ENCODE measurements at places on chromosomes 13 and 19.

- DNase-seq: no peak
These were observed 487 bp downstream of the RPS5 start for GRCh38 chr19:58387338-58388174.

- DNase-seq: no peak
These were observed at the start of gene LMTK3 for GRCh38 chr19:48511800-48512503. Gene LMTK3, minus strand, starts transcription at chr19:48511835. Its CDS starts 259 bp downstream, at chr19:48511576.

GRCh38 chr13:28624707-28625432 is 34.1 kb upstream of the POMP start:
- no peak for DNase-seq

GRCh38 chr13:46168783-46169182 is 13.2 kb downstream of the LCP1 start:
- no peak for DNase-seq

DNA sequence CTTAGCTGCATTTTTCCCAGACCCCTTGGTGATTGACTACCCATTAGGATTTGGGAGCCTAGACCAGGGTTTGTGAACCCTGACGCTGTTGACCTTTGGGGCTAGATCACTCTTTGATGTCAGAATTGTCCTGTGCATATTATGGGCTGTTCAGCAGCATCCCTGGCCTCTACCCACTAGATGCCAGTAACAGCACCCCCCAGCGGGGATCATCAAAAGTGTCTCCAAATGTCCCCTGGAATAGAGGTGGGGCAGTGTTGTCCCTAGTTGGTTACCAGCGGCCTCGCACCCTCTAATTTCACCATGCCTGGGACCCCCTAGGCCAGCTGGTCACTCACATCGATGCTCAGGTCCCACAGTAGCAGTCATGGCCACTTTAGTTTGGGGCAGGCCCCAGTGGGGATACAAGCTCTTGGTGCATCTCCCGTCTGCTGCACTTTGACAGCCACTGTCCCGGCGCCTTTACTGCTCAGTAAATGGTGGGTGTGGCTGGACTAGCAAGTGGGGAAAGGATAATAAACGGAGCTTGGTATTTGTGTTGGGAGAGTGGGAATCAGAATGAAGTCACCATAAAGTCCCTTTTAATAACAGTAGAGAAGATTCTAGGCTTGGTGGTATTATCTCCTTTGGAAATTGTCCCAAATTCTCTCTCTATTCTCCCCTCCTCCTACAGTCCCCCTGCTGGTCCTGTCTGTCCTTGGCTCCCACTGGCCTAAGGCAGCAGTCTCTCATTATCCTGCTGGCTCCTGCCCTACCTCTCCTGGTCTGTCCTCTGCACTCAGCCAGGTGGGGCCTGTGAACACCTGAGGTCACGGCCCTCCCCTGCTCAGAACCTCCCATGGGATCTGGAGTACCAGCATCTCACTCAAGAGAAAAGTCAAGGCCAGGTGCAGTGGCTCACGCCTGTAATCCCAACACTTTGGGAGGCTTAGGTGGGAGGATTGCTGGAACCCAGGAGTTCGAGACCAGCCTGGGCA is 80.6 kb downstream of the SIPA1L3 start:
- DNase-seq: no peak

DNA sequence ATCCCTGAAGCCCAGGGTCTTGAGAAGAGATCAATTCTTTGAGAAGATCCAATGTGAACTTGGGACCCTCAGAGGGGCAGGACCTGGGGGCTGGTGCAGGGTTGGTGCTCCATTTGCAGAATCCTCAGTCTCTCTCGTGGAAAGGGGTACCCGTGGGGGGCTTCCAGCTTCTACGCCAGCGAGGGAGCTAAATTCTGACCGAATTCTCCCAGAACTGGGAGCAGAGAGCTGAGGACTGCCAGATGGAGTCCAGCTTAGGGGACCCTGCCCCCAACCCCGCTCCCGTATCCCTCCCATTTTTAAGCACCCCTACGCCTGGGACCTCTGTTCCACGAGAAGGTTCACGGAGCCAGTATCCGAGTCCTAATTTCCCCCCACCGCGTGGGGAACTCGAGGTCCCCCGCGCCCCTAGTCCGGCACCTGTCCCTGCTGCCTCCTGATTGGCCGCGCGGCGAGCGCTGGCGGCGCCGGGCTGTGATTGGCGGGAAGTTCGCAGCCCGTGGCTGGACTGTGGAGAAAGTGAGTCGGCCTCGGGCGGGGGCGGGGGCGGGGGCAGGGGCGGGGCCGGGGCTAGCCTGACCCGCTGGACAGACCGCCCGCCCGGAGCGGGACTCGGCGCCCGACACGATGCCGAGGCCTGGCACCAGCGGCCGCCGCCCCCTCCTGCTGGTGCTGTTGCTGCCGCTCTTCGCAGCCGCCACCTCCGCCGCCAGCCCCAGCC is 4.4 kb upstream of the LTBP4 start:
- no peak for DNase-seq

DNA sequence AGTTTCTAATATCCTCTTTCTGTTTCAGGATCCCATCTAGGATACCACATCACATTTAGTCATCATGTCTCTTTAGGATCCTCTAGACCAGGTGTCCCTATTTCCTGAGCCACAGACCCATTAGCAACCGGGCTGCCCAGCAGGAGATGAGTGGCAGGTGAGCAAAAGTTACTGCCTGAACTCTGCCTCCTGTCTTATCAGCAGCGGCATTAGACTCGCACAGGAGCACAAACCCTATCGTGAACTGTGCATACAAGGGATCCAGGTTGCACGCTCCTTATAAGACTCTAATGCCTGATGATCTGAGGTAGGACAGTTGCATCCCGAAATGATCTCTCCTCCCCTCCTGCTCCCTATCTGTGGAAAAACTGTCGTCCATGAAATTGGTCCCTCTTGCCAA is 7.8 kb upstream of the CEBPG start:
- no peak for DNase-seq

DNA sequence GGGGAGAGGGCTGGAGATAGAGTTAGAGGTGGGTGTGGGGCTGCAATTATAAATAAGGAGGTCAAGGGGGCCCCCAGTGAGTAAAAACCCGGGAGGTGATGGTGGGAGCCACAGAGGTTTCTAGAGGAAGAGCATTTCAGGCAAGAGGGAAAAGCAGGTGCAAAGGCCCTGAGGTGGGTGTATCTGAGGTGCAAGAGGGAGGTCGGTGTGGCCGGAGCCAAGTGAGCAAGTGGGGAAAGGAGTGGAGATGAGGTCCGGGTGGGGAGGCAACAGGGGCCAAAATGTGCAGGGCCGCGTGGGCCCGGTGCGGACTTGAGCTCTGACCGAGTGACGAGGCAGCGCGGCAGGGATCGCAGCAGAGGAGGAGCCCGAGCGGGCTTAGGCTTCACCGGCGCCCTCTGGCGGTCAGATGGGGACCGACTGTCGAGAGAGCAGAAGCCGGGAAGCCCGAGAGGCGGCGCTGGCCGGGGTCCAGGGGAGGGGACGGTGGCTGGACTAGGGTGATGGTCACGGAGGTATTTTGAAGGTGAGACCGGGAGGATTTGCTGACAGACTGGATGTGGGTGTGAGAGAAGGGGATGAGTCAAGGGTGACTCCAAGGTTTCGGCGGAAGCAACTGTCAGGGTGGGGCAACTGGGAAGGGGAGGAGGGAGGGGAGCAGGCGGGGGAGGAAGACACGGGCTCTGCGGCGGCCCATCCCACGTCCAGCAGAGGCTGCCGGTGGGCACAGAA is 17.7 kb upstream of the SPACA4 start:
- DNase-seq: peak; percentile 91
